Kidney glomerular epithelial cell (primary cell): ENCODE measurements at places on chromosomes 16 and 17.
A peak's percentile ranks its signal among the peaks of the same experiment; 100 is the strongest.

GRCh38 chr17:40974366-40974765, 7.6 kb upstream of the KRT39 start:
- DNase-seq, result no peak

- DNase-seq, result no peak
These were observed 350.1 kb upstream of the EEF2KMT start for GRCh38 chr16:5447734-5448133.

DNA sequence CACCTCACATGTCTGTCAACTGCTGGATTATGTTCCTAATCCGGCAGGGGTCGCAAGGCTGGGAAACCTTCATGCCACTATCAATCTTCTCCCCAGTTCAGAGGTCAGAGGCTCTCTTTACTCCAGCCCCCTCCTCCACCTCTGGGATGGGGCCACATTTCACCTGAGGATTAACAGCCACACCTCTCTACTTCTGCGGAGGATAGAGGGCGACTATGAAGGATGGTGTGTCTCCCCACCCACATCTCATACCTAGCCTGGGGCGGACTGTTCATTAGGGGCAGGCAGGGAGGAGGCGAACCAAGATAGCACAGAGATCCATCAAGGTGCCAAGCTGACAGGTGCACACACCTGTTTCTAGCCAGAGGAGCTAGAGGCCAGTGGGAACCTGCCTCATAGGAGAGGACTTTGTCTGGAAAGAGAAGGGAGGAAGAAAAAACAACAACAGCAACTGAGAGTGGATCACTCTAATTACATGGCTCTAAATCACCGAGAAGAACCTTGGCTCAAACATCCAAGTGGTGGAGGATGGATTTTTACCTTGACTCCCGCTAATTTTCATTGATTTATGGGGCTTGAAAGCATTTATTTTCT, 41.9 kb upstream of the SKAP1 start:
- DNase-seq, result no peak

- DNase-seq, result no peak
These were observed 571.4 kb upstream of the SALL1 start for GRCh38 chr16:51722467-51722866.

DNA sequence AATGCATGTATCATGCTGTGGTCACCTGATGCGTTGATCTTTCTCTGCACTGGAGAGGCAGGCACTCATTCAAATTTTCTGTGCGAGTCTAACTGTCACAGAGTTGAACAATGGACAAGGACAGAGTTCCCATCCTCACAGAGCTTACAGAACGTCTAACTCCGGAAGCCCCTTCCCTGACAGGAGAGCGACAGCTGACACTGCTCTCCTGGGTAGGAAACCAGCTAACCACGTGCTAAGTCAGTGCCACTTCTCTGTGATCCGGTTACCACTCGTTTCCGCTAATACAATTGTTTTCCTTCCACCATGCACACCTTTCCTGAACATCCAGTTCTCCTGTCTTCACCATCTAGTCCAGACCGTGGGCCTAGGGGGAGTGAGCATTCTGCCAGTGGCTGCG, 11.3 kb downstream of the KLHDC4 start:
- DNase-seq, result no peak

GRCh38 chr16:11691771-11692170, 23.5 kb downstream of the SNN start:
- DNase-seq, result no peak

DNA sequence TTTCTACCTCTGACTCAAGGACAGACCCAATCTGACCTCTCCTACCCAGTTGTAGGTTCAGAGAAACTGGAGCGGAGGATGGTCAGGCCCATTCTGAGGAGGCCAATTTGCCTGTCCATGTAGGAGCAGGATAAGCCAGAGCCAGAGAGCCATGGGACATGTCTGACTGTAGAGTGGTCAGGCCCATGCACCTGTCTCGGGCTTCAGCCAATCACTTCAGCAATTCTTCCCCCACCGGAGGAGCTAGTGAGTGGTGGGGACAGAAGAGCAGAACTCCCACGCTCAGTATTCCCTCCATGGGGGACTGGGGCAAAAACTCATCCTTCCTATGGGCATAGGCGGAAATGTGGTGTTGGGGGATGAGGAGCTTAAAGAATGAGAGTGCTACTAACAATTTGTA, 14.3 kb downstream of the DCAF7 start:
- DNase-seq, result no peak

DNA sequence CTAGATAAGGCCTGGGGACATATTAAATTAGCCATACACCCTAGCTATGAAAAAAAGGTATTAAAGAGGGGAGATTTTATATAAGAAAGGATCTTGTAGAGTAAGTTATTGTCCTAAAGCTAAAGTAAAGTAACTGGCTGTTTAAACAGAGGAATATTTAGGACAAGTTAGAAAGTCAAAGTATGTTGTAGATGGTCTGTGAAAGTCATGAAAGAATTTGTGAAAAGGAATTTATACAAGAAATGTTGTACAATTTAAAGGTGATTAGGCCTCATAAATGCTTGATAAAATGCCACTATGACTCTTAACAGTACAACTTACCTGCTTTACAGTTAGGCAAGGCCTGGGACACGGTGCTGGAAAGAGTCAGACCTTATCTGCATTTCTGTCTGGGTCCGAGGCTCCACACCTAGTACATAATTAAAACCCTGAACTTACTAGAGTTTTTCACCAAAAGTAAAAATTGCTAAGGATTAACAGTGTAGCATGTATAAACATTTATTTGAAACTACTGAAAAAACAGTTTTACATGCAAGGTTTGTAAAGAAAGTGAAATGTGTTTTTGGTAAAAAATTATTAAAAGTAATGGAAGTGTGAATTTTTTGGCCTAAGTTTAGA, 445.3 kb upstream of the TOM1L1 start:
- DNase-seq, result no peak

DNA sequence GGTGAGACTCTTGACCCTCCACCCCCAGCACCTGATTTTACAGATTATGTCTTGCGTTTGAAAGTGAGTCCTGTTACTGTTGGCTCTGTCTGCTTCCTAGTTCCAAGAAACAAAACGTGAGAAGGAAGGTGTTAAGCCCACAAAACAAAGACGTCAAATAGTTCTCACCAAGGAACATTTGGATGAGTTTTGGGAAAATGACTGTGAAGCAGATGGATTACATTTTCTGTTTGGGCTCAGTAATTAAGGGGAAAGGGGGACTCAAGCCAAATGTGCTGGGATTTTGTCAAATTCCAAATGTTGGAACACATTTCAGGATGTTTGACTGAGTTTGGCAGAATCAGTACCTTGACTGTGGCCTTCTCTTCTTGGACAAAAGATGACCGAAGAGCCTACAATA, 71.2 kb downstream of the PCTP start:
- DNase-seq, result no peak

DNA sequence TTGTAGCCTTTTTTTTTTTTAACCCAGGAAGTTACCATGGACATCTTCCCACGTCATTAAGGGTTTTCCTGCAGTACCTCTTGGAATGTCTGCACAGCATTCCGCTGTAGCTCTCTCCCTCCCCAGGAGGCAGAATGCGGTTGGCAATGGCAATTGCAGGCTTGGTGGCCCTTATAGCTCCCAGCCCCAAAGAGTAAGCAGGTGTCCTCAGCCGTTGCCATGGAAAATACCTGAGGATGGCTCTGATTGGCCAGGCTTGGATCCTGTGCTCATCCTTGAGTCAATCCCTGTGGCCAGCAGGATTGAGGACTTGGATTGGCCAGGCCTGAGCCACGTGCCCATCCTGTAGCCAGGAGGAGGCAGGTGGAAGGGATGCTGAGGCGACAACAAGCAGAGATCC, 15.5 kb upstream of the TIMP2 start:
- DNase-seq, result peak; percentile 45

DNA sequence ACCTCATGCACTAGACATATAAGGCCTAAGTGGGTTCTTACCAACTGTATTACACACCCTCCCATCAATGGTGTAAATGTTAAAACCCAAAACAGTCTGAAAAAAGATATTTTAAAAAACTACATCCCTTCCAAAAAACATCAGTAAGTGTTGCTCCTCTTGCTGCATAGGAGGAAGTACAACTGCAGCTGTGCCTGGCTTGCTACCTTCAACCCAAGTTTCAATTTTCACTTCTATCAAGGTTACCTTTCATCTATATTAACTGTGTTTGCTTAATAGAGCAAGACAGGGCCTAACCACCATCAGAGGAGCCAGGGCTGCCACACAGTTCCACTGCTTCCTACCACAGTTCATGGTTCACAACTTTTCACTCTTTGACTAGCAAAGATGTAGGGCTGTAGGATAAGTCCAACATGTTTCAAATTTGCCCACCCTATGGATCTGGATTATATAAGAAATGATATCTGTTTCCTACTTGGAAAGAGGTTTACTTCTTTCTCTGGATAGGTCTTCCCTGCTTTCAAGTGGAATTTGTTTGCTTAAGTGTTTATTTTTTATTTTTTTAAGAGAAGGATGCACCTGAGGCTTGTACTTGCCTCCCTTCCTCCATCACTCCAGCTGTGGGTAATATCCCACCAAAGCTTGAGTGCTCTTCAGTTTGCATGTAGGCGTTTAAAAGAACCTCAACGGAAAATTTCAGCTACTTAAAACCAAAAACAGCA, 56.7 kb downstream of the GRB7 start:
- DNase-seq, result no peak

GRCh38 chr17:65785109-65785508, 223.7 kb upstream of the AXIN2 start:
- peak; percentile 90 for DNase-seq

- no peak for DNase-seq
These were observed 46.1 kb upstream of the BPTF start for GRCh38 chr17:67779098-67779672.

GRCh38 chr17:43770957-43771356, 7.8 kb downstream of the DUSP3 start:
- no peak for DNase-seq
